ENCODE measurements at places on chromosomes 1 and 21.

- H3K4me3 ChIP-seq: no peak overlapping the region
- H3K27ac ChIP-seq: no peak overlapping the region
- H3K36me3 ChIP-seq: no peaks in the 10 kb centered on the region
- H3K27me3 ChIP-seq: no peaks in the 10 kb centered on the region
- DNase-seq: no peak
Measured at GRCh38 chr1:32705516-32705915, 2.9 kb upstream of the SYNC start.

DNA sequence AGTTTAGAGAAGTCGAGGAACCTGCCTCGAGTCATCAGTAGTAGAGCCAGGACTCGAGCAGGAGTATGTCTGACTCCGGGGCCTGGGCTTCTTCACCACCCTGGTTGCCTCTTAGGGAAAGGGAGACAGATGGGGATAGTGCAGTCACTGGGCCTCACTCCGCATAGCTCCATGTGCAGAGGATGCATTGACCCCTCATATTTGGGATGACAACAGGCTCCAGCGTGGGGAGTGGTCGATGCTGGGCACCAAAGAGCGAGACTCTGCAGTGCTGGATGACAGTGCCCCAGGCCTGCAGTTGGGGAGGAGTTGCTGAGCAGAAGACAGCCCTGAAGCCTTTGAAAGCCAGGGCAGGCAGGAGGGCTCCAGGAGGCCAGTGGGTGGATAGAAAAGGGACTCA, 20.8 kb upstream of the TENT5C start:
- no peak overlapping the region for H3K4me3 ChIP-seq
- H3K36me3 ChIP-seq: no peaks in the 10 kb centered on the region
- DNase-seq: no peak
- H3K4me1 ChIP-seq: peaks cover 4% of the 10 kb centered on the region

DNA sequence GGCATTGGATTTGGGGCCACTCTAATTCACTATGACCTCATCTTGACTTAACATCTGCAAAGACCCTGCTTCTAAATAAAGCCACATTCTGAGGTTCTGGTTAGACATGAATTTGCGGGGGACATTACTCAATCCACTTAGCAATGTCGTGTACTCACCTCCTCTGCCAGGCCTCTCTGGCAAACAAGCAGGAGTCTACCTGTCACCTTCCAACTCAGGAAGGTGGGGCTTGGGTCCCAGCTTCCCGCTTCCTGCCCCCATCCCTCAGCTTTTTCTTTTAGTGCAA, 177.8 kb downstream of the PSMG1 start:
- no peak for DNase-seq
- H3K27me3 ChIP-seq: no peaks in the 10 kb centered on the region
- peaks cover 30% of the 10 kb centered on the region for H3K4me1 ChIP-seq
- peak overlapping the region; percentile 91 for H3K27ac ChIP-seq
- no peaks in the 10 kb centered on the region for H3K36me3 ChIP-seq

DNA sequence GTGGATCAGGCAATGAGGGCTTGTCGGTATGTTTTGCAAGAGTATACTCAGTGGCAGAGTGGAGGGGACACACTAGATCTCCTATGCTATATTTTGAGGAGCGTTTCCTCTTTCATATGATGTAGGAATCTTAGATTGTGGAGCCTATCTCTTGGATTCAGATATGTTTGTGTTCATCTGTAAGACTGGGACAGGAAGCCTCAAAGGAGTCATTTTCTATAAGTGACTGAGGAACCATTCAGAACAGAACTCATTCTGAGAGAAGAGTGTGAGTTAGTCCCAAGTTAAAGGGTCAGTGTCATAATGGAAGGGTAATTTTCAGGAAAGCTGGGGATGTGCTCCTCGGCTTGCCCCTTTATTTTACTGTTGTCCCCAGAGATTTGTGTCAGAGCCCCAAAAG, 107.7 kb downstream of the PTGS2 start:
- no peak overlapping the region for H3K4me3 ChIP-seq
- H3K27me3 ChIP-seq: no peaks in the 10 kb centered on the region
- no peaks in the 10 kb centered on the region for H3K4me1 ChIP-seq
- H3K36me3 ChIP-seq: no peaks in the 10 kb centered on the region

DNA sequence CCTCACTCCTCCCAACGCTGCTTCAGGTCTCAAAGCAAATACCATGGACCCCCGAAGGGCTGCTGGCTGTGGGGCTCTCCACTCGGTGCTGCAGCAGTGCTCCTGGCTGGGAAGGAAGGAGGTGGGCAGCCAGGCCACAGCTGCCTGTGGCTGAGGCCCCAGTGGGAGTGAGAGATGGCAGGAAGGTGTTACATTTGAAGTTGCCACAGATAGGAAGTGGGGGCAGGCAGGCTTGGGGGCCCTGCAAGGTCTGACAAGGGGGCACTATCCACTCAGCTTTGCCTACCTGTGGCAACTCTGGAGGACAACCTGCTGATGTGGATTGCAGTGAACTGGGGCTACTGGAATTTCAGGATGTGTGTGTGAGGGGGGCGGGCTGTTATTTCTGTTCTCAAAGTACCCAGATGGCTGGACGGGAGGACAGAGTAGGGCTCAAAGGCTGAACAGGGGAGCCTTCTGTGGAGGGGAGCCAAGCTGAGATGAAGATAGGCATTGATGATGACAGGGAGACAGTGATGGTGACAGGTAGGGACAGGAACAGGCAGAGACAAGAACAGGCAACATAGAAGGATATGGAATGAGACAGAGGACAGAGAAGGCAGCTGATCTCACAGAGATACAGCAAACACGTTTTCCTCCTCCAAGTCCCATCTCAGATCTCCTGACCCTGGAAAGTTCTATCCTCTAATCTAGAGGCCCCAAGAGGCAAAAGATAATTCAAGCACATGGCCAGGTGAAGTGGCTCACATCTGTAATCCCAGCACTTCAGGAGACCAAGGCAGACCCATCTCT, 1.8 kb downstream of the ZNF683 start:
- H3K36me3 ChIP-seq: no peaks in the 10 kb centered on the region
- DNase-seq: no peak
- H3K27ac ChIP-seq: no peak overlapping the region
- H3K27me3 ChIP-seq: no peaks in the 10 kb centered on the region
- H3K4me3 ChIP-seq: no peak overlapping the region
- no peaks in the 10 kb centered on the region for H3K4me1 ChIP-seq

DNA sequence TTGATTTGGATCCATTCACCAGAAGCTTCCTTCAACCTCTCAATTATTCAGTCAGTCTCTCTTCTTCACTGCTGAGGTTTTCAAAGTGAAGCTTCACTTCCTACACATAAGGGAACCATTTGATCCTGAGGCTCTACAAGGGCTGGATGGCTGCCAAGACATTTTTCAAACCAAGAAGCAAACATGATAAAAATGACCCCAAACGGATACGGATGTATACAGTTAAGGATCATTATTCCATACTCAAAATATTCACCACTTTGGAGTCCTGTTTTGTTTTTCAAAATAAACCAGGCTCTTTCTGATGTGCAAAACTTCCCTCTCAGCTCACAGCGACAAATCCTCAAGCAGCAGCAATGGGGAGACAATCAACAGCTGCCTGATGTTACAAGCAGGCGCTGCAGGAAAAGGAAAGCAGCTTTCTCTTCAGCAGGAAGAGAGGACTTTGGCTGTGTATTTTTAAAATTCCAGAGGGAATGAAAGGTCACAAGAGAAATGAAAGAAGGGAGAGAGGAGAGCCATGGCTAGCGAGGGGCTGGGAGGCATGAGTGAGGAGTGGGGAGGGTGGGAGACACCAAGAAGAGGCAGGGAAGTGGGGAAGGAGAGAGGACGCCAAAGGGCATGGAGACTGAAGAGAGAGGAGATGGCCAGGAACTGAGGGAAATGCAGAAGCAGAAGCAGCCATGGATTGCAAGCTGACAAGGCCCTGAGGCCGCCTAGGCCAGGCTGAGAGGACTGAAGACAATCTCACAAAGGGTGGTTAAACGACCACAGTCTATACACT, 145.4 kb downstream of the SLC45A1 start:
- peak overlapping the region; percentile 77 for H3K27ac ChIP-seq
- no peak overlapping the region for H3K4me3 ChIP-seq
- H3K4me1 ChIP-seq: peaks cover 68% of the 10 kb centered on the region

GRCh38 chr1:218209351-218209861, 75.7 kb upstream of the RRP15 start:
- no peaks in the 10 kb centered on the region for H3K27me3 ChIP-seq
- no peak for DNase-seq
- no peak overlapping the region for H3K27ac ChIP-seq
- H3K4me3 ChIP-seq: no peak overlapping the region
- no peaks in the 10 kb centered on the region for H3K36me3 ChIP-seq

DNA sequence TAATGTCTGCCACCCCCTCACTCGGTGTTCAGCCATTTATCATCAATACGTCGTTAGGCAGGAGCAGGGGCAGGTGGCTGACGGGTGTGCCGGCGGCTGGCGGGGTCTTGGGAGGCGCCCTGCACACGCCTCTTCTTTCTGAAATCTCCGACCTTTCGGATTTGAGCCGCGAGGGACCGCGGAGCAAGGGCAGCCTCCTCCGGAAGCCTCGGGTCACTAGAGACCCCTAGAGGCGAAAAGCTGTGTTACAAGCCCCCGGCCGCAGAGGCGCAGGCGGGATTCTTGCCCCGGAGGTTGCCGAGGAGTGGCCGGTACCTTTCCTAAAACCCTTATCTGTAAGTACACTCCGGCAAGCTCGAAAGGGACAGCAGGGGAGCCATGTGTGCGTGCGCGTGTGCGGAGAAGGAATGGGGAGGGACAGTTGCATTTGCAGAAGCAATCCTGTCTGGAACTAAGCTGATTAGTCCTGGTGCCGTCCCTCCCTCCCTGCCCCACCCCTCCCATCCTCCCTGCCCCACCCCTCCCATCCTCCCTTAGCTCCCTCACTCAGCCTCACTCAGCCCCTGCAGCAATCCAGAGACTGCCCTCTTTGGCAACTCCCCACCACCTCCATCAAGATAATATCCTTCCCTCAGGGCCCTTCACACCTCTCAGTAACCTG, 11.0 kb downstream of the BRINP2 start:
- no peaks in the 10 kb centered on the region for H3K36me3 ChIP-seq
- DNase-seq: peak; percentile 55
- H3K4me1 ChIP-seq: no peaks in the 10 kb centered on the region
- H3K27me3 ChIP-seq: no peaks in the 10 kb centered on the region
- no peak overlapping the region for H3K4me3 ChIP-seq
